ENCODE measurements at places on chromosomes 5 and 9.
A peak's percentile ranks its signal among the peaks of the same experiment; 100 is the strongest.

- DNase-seq = no peak
Measured at GRCh38 chr5:166342402-166342801, 1949.0 kb upstream of the WWC1 start.

DNA sequence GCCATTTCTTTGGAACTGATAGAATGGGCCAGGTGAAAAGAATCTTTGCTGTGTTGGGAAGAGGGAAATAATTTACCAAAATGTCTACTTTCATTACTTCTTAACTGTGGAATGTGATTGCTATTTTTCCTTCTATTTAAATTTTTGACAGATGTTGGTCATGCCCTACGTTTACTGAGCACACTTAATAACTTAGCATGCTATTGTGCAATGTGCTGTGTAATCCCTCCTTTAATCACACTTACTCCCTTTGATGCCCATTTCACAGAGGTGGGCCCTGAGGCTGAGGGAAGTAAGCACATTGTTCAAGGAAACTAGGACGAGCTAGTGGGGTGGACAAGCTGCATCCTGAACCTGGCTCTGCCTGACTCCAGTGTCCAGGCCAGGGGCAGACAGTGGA lies 47.8 kb upstream of the INSYN2B start:
- no peak for DNase-seq

DNA sequence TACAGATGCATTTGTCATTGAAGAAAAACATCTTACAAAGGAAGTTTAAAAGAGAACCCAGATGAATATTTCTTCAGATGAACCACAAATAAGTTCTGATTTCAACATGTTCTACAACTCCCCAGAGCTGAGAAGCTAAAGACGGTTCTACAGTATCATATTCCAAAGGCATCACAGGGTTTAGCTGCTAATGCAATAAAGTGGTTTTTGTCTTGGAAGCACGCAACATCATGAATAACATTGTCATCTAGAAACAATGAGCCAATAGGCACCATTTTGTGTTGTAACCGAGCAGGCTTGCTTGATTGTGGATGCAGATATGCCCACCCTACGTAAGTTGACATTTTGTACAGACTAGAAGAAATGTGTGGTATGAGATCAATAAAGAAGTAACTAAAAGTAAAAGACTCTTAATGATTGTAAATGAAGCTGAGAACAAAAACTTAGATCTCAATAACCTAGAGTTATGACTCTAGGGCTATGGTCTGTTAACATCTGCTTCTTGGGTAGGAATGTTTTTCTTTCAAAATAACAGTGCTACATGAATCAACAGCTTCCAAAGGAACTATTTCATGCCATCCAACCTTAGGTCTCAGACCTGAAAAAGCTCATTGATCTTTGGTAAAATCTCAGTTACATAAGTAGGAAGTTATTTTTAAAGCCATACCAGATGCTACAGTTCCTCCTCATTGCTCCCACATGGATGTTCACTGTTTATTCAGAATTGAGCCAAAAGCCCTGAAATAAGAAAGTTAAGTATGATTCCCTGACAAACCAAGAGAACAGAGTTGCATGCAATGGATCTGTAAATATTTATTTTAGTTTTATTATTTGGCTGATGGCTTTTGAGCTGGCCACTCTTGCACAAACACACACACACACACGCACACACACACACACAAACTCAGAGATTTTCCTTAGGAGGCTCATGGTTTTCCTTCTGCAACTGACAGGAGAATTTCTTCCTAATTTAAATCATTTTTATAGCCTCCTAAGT lies 118.7 kb upstream of the SLCO6A1 start:
- no peak for DNase-seq

DNA sequence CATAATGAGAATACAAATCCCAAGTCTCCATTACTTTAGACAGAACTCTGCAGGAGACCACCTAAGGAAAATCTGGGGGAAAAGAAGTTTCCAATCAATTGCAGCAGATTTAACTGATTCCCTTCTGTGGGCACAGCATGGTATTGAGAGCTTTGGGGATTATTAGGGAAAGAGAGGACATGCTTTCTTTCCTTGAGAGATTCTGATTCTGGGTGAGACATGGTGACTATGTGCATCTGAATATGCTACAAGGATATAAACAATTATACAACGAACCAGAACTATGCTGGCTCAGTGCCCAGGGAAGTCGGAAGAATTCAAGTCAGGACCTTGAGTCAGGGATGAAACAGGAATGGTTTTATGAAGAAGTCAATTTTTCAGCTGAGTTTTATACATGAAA lies 183.7 kb downstream of the PDE4D start:
- DNase-seq = no peak

- no peak for DNase-seq
Measured at GRCh38 chr9:84436386-84437109, 96.0 kb upstream of the SLC28A3 start.

GRCh38 chr9:113580041-113580953 lies 116.8 kb downstream of the RGS3 start:
- DNase-seq = peak; percentile 57

- DNase-seq = no peak
Measured at GRCh38 chr9:124870723-124871122, 8.8 kb downstream of the ARPC5L start.
